NCI-H1417 treated with DMSO at 0.1 percent for 48 hours (cell line): ENCODE measurements at places on chromosomes 11 and 22.

DNA sequence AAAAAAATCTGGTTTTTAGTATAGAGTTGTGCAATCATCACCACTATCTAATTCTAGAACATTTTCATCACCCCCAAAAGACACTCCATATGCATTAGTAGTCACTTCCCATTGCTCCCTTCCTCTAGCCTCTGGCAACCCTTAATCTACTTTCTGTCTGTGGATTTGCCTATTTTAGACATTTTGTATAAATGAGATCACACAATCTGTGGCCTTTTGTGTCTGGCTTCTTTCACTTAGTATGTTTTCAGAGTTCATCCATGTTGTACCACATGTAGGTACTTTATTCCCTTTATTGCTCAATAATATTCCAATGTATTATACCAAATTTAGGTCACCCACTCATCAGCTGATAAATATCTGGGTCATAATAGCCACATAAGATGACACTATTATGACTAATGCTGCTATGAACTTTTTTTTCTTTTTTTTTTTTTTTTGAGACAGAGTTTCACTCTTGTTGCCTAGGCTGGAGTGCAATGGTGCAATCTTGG, 67.5 kb upstream of the SCUBE2 start:
- DNase-seq, result no peak

- DNase-seq, result no peak
These were observed 518 bp downstream of the KMT5B start for GRCh38 chr11:68212421-68213134.

GRCh38 chr11:5252192-5252918, 2.2 kb downstream of the HBG2 start:
- DNase-seq, result no peak

DNA sequence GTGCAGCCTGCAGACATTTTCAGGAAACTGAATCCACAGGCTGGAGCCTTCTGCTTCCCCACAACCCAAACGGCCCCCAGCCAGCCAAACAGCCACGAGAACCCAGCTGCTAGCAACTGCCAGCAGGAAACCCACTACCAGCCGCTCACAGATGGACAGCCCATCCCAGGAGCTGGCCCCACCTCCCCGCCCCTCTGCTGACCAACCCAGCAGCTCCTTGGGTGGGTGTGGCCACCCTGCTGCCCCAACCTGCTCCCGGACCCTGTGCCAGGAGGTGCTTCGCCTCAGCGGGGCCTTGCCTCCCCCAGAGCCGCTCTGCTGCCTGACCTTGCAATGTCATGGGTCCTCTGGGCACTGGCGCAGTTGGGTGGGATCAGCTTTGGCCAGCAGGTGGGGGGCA, 8.2 kb upstream of the CCDC188 start:
- DNase-seq, result no peak

DNA sequence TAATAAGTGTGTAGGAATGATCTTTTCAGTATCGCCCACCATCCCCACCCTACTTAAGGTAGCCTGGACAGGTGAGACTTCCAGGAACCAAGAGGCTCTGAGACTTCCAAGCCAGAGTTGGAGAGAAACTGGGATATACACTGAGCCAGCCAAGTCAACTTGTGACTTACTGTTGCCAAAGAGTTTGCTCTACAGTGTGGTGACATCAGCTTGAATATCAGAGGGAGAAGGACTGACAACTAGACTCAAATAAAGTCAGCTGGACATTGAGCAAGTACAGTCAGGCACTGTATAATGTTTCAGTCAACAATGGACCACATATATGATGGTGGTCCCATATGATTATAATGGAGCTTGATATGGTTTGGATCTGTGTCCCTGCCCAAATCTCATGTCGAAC, 1.2 kb upstream of the MMP10 start:
- DNase-seq, result no peak
